ENCODE measurements at places on chromosomes 2 and 18.

DNA sequence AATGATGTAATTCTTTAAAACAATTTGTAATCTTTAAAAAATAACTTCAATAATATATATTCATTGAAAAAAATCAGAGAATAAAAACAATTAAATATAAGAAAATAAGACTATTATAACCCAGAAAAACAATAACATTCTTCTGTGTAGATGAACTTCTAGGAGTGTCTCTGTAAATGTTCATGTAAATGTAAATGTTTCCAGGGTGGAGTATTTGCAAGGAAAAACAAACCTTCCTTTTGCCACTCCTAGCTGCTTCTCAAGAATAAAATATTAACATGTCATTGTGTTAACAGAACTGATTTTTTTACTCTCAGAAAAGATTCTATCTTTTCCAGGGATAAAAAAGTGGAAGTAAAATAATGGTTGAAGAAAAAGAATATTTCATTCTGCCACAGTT lies 431.9 kb downstream of the PLCL1 start:
- no peak for DNase-seq

- no peak for DNase-seq
Measured at GRCh38 chr2:156229724-156230362, 102.7 kb downstream of the NR4A2 start.

DNA sequence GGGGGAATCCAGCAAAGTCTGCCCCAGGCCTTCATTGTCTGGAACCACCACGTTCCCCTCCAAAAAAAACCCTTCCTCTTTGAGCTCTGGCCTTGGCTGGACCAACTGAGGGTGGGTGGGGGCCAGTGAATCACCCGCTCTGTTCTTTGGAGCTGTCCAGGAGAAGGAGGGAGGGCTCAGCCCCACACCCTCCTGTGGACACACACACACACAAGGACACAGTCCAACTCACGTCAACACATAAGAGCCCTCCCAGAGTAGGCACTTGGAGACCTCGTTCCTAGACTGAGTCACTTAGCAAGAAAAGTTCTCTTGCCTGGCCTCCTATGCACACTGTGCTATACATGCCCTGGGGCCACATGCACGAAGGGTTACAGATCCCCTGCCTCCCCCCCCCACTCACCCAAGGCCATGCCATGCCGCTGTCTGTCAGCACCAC lies 1.2 kb upstream of the TNS1 start:
- DNase-seq, result peak; percentile 60

DNA sequence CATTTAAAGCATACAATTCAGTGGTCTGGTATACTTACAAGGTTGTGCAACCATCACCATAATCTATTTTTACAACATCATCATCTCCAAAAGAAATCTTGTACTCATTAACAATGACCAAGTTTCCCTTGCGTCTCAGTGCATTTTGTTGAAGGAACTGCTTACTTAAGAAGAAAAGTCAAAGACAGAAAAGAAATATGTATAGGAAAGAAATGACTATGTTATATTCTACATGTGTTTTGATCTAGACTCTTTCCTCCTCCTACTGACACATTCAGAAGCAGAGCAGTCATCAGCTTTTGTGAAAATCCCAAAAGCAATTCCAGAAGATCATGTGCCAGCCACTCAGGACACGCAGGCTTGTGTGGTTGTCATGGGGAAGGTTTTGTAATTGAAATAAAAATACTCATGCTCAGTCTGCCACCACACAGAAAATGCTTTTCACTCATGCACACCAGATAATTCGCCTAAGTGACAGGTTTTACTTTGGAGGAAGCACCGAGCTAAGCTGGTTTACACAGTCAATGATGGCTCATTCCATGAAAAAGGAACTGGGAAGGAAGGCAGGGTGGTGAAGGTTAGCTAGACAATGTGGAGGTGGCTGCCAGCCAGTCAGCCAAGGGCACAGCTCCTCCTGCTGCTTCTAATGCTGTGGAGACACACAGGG lies 158.5 kb upstream of the REV1 start:
- peak; percentile 49 for DNase-seq

DNA sequence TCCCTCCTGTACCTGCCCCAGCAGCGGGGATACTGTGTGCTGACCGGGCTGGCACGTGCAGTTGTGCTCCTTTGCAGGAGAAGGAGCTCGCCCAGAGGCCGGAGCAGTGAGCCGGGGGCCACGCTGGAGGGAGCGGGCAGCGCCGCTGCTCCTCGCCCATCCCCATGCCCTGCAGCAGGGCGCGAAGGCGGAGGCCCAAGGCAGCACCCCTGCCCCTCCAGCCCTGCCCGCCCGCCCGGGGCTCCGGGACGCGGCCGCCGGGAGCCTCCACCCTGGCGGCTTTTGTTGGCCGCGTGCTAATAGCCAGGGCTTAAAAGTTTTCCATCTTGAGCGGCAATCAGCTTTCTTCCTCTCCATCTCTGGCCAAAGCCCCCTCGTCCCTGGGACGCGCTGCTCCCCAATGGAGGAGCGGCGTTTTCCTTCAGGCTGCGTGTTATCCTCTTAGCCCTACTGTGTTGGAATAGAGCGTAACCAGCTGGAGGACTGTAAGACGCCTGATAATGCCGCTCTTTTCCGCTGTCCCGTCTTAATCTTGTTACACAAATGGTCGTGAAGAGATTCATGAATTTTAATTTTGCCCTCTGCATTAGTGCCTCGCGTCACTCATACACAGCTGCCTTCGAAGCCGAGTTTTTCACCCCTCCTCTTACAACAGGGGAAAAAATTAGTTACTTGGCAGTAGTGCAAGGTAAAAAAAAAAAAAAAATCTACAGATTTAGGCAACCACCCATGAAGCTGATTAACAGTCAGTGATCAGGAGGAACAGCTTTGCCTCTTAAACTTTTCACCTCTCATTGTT lies 172.9 kb upstream of the SIX3 start:
- no peak for DNase-seq

DNA sequence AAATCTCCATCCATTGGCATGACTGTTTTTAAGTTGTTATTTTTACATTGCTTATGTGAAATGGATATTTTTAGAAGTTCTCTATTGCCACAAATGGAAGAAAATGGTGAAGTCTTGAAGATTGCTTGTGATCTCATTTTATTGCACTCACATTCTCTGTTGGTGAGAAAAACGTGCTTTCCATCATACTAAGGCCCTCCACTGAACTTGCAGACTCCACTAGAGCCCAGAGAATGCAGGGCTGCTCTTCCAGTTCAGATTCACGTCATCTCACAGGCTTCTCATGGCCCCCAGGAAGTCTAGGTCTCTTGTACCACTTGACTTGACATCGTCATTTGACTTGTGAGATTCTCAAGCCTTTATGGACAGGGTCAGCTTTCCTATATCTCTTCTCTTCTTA lies 254.8 kb upstream of the COPS8 start:
- no peak for DNase-seq

DNA sequence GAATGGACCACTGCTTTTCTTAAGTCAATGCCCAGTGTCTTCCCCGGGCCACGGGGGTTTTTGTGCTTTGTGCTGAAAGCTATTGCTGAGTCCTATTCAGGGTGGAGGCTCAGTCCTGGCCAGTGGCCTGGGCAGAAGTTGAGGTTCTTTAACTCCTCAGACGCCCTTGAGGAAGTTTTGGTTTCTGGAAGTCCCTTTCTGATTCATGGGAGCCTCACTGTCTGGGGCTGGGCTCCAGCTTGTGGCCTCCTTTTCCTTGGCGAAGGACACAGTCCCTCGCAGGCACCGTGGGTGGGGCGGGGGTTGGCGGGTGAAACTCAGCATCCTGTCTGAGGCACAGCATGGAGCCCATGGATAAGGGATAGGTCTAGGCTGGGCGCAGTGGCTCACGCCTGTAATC lies 465.2 kb upstream of the HS6ST1 start:
- DNase-seq, result no peak

GRCh38 chr2:37274359-37274965 lies 43.0 kb downstream of the NDUFAF7 start:
- DNase-seq, result no peak

GRCh38 chr2:71843391-71843850 lies 304.2 kb downstream of the CYP26B1 start:
- no peak for DNase-seq

DNA sequence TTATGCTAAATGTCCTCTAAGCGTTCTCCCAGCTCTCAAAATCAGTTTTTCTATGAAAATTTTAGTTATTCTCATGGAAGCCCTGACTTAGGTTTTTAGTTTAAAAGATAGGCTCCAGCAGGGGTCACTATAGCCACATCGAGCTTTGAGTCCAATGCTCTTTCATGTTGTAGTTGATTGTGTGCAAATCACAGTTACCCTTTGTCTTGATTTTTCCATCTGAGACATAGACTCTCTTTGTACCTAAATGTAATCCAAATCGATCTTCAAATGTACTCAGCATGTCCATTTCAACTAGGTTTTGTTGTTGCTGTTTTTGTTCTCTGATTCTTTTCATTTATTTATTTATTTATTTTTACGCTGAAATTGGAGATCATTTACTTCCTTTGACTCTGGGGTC lies 26.4 kb upstream of the MSTN start:
- DNase-seq, result peak; percentile 84

- DNase-seq, result no peak
Measured at GRCh38 chr2:172667581-172668325, 67.9 kb upstream of the RAPGEF4 start.

GRCh38 chr2:26043862-26044696 lies 10.2 kb downstream of the RAB10 start:
- peak; percentile 69 for DNase-seq

DNA sequence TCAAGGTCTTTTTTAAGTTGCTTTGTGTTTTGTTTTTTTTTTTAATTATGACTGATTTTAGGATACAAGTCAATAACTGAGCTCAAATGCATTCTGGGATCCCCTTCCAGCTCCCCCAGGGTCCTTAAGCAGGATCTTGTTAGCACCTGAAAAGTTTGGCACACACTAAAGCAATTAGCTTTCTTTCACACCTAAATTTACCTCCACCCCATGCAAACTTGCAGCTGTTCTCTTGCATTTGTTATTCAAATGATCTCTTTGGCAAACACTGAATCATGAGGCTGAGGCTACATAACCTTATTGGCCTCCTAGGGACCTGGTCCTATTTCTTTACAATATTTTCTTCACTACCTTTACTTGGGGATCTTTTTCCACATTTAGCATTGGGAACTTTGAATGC lies 2026.1 kb upstream of the CELF4 start:
- DNase-seq, result no peak

GRCh38 chr2:199861132-199861774 lies 10.3 kb upstream of the FTCDNL1 start:
- DNase-seq, result peak; percentile 55

DNA sequence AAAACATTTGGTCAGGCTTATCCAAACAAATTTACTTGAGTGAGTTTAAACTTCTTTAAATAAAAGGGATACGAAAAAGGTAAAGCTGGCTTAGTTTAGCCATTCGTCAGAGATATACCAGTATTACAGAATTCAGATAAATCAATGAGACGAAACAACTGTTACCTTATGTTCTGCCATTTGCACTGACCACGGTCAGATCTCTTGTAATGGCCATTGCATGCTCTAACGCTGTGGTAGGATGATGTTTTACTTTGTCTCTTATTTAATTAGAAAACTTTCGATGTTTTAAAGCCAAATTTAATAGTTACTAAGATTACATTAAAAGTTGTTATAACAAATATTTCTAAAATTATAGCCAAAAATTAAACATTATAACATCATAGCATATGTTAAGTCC lies 1.5 kb downstream of the C18orf54 start:
- no peak for DNase-seq

DNA sequence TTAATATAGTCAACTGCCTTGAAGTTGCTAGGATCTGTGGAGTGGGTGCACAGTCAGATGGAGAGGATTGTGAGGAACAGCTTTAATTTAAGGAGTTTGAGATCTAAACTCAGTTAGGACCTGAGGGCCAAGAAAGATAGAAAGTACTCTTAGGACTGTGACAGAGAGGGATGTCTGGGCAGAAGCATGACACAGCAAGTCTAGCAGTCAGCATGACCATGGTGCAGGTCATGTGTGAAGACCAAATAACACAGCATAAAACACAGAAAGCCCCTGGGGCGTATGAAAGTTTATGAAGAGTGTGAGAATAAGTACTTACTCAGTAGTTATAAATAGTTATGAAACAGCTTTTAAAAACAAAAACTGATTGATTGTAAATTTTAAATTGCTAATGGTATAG lies 107.2 kb downstream of the GALNT1 start:
- no peak for DNase-seq

GRCh38 chr2:106358081-106358480 lies 110.1 kb downstream of the RGPD3 start:
- DNase-seq, result no peak

- DNase-seq, result no peak
Measured at GRCh38 chr2:45328264-45328870, 282.7 kb downstream of the SRBD1 start.

- DNase-seq, result no peak
Measured at GRCh38 chr18:51446571-51447210, 249.2 kb upstream of the MEX3C start.

DNA sequence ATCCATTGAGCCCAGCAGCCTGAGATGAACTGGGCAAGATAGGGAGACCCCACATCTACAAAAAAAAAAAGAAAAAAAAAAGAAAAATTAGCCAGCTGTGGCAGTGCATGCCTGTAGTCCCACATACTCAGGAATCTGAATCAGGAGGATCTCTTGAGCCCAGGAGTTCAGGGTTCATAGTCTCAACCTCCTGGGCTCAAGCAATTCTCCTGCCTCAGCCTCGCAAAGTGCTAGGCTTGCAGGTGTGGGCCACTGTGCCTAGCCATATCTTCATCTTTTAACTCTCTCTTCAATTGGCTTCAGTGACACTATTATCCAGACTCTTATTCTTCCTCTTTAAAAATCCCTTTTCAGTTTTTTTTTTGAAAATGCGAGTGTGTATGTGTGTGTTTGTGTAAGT lies 28.5 kb upstream of the YES1 start:
- no peak for DNase-seq

- DNase-seq, result no peak
Measured at GRCh38 chr2:191724015-191724414, 46.1 kb downstream of the NABP1 start.

DNA sequence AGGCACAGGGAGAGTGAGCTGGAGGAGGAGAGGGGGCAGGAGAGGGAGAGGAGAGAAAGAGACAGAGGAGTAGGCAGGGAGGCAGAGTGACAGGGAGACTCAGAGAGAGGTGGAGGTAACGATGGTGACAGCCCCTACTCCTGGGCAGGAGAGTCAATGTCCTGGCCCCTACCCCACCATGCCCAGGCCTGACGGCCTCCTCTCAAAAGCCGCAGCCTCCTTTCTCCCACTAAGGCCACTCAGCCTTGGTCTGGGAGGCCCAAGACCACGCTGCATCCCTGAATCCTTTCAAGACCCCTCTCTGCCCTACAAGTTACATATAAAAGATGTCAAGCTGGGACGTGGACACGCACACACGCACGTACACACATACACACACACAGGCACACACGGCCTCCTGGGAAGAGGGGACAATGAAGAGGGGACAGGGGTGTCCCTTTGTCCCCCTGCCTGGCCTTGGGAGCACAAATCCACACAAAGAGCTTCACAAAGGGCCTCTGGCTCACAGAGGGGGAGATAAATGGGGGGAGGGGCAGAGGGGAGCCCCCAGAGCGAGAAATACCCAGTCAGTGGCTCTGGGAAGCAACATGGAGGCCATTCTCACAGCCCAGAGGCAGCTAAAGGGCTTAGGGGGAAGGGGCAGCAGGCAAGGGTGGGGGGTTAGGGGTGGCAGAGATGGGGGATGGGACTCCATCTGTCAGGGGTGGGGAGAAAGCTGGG lies 19.5 kb upstream of the TNS1 start:
- no peak for DNase-seq

GRCh38 chr2:232276084-232276732 lies 102.3 kb upstream of the ALPP start:
- DNase-seq, result no peak
